ENCODE measurements at places on chromosomes 7 and 10.

DNA sequence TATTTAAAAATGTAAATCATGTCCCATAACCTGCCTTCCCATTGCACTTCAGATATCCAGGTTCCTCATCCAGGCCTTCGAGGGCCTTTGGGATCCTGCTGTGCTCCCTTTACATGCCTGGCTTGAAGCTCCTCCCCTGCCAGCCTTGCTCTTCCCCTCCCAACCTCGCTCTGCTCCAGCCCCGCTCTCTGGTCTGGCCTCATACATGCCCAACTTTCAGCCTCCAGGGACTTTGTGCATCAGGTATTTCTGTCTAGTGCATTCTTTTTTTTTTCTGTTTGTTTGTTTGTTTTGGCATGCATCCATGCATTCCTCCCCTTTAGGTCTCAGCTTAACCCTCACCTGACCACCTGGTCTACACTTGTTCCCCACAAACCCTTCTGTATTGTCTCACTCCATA, 160.3 kb downstream of the SNX10 start:
- DNase-seq = no peak

- DNase-seq = no peak
These were observed 11.1 kb upstream of the VIM start for GRCh38 chr10:17216901-17217395.

DNA sequence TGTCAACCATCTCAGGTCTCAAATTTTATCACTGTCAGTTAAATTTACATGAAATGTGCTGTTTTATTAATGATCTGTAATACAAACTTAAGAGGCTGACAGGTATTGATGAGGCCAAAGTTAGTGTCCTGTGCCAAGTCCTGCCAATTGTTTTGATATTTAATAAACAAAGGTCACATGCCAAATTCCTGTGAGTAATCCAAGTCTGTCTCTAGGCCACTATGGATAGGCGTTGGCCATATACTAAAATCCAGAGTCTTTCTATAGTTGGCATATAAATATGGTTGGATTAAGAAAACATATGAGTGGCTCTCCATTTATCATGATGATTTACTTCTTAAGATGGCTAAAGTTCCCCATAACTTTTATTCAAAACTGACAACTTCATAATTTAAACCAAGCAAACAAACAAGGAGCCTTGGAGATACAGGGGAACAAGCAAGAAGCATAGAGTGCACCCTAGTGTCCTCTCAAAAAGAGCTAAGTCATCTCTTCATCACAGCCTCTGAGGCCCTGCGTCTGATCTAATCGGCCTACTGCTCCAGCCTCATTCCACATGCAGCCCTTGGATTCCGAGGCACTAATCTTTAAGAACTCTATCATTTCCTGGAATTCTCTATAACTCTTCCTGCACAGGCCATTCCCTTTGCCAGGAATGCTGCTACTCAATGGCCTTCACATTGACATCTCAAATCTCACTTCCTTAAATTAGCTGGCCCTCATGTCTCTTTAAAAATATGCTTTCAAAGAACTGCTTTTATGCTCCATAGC, 32.7 kb upstream of the NRCAM start:
- peak; percentile 34 for DNase-seq

DNA sequence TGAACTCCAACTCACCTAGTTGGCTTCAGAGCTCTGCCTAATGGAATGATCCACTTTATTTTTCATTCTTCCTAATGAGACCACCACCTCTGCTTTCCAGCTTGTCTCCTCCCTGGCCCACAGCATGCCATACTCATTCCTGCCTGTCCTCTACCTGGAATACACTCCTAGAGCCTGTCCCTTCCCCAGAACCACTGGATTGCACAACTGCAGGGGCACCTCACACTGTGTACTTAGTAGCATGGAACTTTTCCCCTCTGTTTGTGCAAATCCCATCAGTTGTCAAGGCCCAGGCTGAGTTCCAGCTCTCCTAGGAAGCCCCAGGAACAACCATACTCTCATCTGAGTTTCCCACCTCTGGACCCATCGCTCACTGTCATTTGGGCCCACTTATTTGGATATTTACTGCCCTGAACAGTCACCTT, 15.6 kb downstream of the ALDH18A1 start:
- no peak for DNase-seq

DNA sequence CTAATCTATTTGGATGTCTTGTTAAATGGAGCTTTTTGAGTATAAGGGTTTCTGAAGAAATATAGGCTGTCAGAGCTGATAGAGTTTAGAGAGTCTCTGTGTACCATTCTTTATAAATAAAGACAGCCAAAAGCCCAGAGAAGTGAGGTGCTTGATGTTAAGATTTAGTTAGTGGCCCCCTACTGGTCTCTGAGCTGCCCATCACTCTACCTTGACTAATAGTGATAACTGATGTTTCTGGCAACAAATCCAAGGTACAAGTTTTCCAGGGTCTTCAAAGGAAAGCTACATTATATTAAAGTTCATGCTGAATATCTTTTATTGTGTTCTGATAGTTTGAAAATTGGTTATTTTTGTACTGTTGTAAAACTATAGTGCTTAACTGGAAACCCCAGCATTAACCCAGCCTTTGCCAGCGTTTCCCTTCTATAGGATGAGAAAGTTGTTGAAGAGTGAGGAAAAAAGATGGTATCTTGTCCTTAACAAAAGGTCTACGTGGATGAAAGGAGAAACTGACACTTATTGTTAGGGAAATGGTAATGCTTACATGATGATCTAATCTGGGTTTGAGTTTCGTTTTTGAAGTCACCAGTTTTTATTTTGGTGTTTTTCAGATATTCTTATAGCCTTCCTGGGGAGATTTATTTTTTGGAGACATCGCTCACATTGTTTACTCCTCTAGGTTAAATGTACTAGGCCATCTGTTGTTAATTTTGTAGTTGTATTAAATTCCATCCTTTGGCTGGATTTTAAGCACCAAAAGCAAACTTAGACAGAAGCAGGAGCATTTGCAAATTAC, 79.0 kb downstream of the AUTS2 start:
- no peak for DNase-seq

DNA sequence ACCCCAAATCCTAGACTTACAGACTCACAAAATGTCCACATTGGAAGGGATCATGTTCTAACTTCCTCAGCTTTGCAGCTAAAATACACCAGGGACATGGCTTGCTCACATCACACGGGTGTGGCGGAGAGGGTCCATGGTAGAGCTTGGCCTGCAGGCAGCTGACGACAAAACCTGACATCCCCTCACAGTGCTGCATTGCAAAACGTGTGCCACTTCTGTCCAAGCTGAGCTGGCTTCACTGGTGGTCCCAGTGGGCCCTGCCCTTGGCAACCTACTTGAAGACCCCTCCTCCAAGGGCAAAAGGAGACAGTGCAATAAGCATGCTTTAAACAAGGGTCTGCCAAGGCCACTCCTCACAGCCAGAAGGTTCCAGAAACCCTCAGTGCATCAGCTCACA, 21.9 kb downstream of the ANXA11 start:
- DNase-seq = no peak

DNA sequence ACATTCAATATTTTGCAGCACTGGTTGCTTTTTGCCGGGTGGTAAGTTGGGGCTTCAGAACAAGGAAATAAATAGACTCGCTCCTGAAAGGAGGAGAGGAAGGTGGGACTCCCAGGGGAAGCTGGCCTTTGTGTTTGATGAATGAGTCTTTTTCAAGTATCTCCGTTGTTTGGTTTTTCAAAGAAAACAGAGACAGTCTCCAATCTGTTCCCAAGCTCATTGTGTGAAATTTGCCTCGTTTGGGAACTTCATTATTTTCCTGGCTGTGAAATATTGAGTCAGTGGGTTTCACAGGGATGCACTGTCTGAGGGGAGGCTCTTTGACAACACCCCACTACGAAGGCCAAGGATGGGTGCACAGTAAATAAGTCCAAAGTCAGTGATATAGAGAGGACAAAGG, 38.7 kb upstream of the KIAA1217 start:
- DNase-seq = no peak

DNA sequence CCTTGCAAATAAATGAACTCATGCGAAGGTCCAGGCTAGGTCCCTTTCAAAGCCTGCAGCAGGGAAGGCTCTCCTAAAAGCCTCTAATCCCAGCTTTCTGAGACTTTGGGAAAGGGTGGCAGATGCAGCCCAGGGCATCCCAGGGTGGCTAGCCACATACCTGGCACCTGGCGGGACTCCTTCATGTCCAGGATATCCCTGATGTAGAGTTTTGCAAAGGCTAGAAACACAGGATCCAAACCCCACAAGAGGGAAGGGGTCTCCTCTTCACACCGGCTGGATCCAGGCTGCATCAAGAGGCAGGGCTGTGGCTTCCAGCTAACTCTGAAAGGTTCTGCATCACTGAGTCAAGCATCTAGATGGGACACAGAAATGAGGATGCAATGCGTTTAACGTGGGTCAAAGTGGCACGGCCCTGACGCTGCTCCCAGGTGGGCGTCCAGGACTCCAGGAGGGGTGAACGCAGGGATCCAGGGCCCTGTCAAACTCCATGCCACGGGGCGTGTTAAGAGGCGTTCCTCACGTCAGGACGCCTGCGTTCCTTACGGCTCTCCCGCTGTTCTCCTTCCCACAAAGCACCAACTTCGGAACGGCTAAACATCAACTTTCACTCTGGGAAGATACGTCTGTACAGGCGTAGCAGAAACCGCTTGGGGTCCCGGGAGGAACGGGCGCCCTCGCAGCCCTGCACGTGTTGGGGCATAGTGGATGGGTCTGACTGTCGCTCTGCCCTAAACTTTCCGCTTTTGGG, 507 bp downstream of the STN1 start:
- DNase-seq = no peak

- DNase-seq = no peak
These were observed 4.1 kb upstream of the LIPN start for GRCh38 chr10:88755753-88756152.

DNA sequence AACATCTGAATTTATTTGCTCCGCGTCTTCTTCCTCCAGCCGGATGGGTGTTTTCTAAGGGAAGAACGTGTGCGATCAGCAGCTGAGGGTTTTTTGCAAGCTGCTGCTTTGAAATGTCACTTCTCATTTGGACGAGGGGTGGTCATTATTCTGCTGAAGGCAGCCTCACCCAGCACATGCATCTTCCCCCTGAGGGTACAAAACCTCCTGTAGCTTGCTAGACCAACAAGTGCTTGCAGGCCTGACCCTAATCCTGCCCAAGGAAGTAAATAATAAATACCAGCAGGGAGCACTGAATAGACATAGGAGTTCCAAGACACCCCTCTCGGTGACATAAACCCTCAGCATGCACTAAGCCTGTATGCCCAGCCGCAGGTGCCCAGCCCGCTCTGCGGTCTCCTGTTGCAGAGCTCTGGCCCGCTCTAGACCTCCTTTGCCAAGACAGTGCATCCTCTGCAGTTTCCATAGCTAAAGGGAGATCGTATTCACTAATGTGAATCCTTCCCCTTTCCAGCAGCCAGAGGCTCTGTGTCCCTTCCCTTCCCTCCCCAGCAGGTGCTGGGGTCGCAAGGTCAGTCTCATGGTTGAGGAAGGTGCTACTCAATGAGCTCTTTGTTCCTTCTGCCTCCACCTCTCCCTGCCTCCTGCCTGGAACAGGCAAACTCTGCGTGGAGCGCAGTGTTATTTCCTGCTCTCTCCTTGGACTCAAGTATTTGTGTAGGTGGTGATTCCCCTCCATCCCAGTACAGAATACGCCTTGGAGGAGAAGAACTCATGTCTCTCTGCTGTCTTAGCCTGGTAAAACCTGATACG, 36.6 kb downstream of the SBDS start:
- DNase-seq = no peak

- no peak for DNase-seq
These were observed 751.8 kb upstream of the IGFBP3 start for GRCh38 chr7:46672861-46673260.

- DNase-seq = no peak
These were observed 7.7 kb upstream of the CCDC172 start for GRCh38 chr10:116316503-116316902.

GRCh38 chr10:98260752-98261151, 7.2 kb downstream of the LOXL4 start:
- DNase-seq = no peak

GRCh38 chr10:96124230-96125141, 5.6 kb upstream of the ZNF518A start:
- DNase-seq = peak; percentile 62

DNA sequence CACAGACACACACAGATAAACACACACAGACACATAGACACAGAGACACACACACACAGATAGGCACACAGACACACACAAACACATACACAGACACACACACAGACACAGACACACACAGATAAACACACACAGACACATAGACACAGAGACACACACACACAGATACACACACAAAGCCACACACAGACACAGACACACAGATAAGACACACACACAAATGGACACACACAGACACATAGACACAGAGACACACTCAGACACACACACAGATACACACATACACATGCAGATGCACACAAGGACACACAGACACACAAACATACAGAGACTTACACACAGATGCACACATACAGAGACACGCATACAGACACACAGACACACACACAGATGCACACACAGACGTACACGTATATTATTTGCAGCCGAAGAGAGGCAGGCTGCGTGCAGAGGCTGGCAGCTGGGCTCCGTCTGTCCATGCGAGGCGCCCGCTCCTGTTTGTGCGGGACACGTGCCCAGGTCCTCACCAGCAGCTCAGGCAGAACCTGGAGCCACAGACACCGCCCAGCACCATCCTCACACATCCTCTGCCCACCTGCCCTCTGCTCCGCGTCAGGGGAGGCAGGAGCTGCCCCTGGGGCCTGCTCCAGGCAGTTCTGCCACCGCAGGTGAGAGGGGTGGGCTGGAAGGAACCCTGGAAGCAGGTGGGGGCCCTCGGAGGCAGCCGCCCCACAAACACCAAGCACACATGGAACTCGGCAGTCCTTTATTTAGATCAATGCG, 1.2 kb downstream of the CALML5 start:
- DNase-seq = no peak

DNA sequence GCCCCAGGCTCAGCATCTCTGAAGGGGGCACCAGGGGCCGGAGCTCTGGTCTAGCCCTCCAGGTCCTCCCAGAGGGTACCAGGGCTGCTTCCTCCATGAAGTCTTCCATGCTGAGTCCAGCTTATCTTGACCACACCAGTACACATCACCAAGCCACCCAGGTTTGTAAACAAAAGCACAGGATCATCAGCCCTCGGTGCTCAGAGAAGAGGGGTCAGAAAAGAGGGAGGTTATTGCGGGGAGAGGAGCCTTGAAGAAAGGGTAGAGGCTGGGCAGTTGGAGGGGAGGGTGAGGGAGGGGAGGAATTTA, 23.9 kb downstream of the AQP1 start:
- DNase-seq = no peak

- no peak for DNase-seq
These were observed 71.1 kb upstream of the TFEC start for GRCh38 chr7:116101704-116102103.
